GM12864 (cell line): ENCODE measurements at places on chromosomes 7 and 10.

DNA sequence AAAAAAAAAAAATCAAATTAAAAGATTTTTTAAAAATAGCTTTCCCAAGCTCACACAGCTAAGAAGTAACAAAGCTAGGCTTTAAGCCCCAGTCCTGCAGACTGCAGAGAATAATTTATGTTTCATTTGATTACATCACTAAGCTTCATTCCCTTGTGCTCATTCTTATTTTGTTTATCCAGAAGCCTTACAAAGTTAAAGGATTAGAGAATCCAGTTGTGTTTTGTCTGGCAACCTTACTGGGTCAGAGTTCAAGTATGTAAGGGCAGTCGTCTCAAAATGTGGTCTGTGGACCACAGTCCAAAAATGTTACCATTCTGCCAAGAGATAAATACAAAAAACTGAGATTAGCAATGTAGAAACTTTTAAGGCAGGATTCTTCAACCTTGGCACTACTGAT is 32.1 kb upstream of the EZH2 start:
- no peak for DNase-seq

- no peak for DNase-seq
These were observed 31.7 kb upstream of the CNPY1 start for GRCh38 chr7:155578016-155578415.

DNA sequence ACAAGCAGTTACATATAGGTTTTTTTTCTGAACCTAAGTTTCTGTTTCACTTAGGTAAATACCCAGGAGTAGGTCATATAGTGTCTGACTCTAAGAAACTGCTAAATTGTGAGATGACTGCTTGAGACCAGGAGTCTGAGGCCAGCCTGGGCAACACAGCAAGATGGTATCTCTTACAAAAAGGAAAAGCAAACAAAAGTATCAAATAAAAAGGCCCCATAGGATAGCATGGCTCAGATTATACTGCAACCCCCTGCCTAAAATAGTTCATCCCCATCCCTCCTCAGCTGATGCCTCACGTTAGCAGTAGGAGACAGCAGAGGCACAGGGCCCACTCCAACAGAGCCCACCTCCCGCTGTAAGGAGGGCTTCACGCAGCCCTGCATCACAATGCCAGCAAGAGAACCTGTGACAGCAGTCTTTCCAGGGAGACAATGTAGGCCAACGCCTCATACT is 90.3 kb downstream of the SRPK2 start:
- no peak for DNase-seq

GRCh38 chr7:17298840-17299482 is 509 bp downstream of the AHR start:
- DNase-seq = no peak

- DNase-seq = no peak
These were observed 39.0 kb upstream of the IFRD1 start for GRCh38 chr7:112411186-112411795.

GRCh38 chr10:131431978-131432690 is 120.6 kb upstream of the TCERG1L start:
- DNase-seq = no peak

DNA sequence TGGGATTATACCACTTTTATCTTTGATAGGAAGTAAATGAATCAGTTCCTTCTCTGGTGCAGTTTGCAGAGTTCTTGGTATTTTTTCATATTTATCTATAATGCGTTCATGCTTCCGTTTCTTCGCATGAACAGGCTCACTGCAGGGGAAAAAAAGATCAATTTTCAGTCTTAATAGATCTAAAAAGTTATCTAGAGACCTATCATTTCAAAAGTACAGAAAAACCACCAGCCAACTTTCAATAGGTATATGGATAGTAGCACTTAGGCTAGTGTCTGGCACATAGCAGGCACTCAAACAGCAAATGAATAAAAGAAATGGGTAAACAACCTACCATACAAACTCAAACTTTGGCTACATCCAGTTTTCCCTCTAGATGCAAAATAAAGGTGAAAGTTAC is 5.5 kb downstream of the NOC3L start:
- DNase-seq = no peak

DNA sequence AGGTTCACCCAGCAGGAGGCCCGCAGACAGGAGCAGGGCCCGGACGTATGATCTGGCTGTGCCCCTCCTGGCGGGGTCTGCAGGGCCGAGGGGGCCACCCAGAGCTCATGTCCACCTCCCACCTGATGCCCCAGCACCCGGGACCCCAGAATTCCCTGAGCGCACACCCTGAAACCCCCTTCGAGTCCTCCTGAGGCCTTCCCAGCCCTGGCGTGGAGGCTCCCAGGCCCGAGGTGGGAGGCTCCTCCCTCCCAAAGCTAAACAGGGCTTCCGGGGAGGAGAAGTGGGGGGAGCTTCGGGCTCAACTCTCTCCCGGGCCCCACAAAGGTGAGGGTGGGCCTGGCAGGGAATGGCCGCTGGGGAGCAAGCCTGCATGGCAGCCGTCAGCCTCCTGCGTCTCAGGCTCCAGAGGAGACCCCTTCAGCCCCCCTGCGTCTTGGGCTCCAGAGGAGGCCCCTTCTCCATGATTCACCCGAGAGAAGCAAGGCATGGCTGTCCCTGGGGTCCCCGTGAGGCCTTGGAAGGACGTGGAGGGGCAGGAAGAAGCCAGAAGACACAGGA is 30.2 kb downstream of the MICALL2 start:
- no peak for DNase-seq

DNA sequence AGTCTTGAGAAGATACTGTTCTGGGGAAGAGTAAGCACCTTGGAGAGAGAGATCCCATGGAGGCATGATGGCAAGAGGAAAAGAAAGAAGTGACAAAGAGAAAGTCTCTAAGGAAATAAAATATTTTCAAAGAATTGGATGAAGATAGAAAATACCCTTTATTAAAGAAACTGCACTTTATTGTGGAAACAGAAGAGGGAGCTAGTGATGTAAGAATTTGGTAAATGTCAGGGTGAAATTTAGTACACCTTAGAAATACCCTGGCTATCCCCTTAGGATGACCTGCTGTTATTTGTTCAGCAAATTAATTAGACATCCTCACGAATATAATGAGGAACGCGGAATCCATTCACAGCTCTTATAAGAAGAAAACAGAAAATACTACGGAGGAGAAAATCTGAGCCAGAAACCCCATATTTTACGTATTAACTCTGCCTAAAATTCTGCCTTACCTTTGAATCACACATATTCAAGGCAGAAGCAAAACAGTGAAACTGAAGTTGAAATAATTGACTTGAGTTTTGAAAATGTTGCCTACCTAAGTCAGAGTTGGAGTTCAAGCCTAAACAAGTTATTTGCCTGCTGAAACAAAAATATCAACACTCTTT is 90.7 kb downstream of the TFPI2 start:
- DNase-seq = no peak

GRCh38 chr7:130207033-130207432 is 627 bp upstream of the SSMEM1 start:
- no peak for DNase-seq

DNA sequence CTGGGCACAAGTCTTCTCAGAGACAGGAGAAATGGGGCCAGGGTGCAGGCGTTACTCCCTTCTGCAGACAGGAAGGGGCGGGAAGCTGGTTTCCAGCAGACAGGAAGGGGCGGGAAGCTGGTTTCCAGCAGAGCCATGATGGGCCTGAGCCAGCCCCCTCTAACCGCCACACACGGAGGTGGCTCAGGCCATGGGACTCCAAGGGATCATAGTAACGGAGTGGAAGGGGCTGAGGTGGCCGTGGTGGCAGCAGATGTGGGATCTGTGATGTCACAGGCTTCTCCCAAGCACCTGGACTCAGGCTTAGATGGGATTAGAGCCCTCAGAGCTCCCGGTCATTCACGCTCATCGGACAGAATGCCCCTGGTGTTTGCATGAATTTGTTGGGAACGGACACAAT is 177.8 kb downstream of the USP6NL start:
- DNase-seq = no peak

DNA sequence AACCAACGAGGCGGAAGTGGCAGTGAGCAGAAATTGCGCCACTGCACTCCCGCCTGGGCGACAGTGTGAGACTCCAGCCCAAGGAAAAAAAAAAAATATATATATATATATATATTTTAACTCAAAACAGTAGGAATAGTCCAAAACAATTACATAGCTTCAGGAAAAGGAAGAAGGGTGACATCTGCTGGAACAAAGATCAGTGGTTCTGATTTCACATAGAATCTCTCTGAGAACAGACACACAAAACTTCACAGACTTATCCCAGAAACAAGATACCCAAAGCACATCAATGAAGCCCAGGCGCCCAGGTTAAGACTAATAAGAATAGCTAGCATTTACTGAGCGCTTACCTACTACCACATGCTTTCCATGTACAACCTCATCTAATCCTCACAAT is 45.0 kb downstream of the DNMBP start:
- no peak for DNase-seq

GRCh38 chr7:150631866-150632864 is at the start of gene GIMAP6:
Gene GIMAP6, minus strand, starts transcription at chr7:150632385. Its CDS starts 2,243 bp downstream, at chr7:150630142.
- no peak for DNase-seq

DNA sequence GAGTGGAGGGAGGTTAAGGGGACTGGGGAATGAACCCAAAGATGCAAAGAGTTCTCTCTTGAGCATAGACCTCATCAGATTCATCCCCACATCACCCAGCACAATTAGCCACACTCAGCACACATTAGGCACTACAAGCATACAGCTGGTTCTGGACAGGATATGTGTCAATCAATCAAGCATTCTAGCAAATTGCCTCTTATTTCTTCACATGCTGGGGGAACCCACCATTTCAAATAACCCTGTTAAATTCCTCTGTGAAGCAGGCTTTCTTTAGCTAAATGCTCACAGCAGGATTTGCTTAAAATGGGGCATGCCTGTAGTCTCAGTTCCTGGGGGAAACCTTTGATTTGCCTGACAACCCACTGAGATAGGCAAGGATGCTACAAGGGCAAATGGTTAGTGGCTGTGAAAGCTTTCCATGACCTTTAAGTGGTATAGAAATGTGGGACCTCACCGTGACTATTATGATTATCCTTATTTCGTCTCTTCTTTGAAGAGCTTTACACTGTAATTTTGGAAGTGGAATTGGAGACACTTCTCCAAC is 193.4 kb upstream of the ZMIZ1 start:
- no peak for DNase-seq

GRCh38 chr10:103595933-103596726 is 102.6 kb downstream of the NEURL1 start:
- DNase-seq = no peak

- DNase-seq = no peak
These were observed 40.9 kb upstream of the PNLIP start for GRCh38 chr10:116504786-116505185.

DNA sequence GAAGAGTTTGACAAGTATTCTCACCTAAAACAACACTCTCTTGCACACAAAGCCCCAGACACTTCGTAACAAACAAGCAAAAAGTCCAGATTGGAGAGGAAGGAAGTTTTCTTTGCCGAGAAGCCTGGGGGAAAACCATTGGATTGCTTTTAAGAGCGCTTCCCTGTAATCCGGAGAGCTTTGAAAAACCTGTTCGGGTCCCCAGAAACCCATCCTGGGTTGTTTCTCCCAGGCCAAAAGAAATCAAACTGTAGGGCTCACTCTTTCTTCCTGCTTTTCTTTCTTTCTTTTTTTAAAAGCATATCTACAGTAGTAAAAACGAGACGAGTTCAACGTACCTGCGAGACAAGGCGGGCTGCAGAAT is 655 bp downstream of the SP8 start:
- no peak for DNase-seq

DNA sequence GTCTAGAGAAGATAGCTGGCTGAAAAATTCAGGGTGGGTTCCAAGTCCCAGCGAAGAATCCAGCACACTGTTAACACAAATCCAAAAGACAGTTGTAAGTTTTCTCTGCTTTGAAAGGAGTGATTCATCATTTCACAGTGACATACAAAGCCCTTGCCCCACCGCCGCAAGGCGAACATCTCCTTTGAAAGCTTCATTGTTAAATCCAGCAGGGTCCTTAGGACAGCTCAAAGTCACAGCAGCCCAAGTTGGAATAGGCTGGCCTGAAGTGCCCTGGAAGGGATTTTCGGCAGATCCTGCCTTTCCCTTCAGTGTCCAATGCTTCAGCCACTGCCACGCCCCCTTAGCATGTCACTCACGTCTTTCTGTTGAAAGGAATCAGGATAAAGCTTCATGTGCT is 526.1 kb downstream of the CALN1 start:
- no peak for DNase-seq

DNA sequence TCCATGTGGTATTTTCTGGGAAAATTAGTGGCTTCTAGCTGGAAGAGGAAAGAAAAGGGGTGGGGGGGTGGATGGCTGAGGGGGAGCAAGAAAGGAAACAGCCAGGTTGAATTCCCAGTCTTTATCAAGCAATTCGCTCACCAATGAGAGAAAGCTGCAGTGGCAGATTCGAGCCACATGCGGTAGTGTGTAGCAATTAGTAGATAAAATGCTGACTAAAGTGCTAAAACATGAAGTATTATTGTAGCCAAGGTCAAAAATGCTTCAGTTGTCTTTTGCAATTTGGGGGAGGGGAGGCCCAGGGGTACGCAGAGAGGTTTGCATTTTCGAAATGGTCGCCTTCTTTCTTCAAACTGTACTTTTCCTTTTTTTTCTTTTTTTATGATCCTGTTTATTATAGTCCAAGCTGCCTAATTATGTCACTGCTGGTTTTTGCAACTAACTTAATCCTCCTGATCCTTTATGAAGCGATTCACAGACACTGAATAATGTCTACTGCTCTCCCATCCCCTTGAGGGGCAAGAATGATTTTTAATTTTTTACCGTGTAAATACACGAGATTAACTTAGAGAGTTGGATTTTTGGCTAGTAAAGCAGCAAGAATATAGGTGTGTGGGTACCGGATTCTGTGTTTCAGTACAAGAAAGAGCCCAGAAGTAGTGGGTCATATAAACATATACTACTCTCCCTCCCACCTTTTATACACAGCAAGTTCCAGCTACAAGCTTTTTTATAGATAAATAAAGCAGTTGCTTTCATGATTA is 3.6 kb upstream of the ARID5B start:
- no peak for DNase-seq

GRCh38 chr7:27096768-27097514 is 1.1 kb upstream of the HOXA1 start:
- no peak for DNase-seq

GRCh38 chr10:117652228-117653169 is 110.0 kb downstream of the EMX2 start:
- no peak for DNase-seq

DNA sequence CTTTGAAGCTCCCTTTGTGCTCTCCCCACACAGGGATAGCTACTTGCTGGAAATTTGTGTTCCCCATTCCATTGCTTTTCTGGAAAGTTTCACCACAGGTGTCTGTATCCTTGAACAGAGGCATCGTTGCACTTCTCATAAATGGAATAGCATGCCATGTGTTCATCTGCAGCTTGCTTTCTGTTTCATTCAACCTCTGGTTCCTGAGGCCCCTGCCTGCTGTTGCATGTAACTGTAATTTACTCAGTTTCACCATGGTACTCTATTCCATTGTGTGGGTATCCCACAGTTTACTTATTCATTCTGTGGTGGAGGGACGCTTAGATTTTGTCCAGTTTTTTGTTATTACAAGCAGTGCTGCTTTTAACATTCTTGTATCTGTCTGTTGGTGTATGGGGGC is 32.0 kb downstream of the EEPD1 start:
- DNase-seq = no peak

- no peak for DNase-seq
These were observed 112.0 kb downstream of the NT5C2 start for GRCh38 chr10:103080891-103081581.
